Fibroblast of mammary gland (primary cell): ENCODE measurements at places on chromosomes 16 and 17.

DNA sequence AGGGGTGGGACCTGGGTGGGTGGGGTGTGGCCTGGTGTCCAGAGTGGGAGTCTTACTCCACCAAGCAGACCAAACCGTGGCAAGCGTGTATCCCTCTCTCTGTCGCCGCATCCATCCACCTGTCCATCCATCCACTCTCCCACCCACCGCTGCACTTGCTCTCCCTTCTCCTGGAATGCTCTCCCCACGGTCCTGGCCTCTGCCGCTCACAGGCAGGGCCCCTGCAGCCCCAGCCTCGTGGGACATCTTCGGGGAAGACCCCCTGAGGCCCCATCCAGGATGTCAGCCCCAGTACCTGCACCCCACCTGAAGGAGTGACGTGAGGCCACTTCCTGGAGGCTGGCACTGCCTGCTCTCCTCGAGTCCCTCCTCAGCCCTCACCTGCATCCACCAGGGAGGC lies 189.5 kb upstream of the GSE1 start:
- DNase-seq = no peak

DNA sequence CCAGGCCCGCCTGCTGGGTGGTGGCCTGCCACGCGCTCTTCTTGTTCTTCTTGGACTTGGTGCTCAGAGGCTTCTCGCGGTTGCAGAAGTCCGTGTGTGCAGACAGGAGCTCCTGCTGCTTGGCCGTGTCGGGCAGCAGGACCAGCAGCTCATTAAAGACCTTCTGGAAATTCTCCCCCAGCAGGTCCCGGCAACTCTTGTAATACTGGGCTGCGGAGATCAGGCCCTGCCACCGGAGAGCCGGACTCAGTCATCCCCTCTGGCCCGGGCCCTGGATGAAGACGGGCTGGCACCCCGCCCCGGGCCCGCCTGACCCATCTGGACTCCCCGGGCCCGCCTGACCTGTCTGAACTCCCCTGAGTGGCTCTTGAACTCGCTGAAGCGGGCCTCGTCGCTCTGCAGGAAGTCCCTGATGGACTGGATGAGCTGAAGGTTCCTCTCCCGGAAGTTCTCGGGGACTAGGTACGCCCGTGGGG lies 8.6 kb downstream of the SYNGR3 start:
- DNase-seq = no peak

GRCh38 chr17:9668517-9668916 lies 23.2 kb downstream of the USP43 start:
- no peak for DNase-seq

GRCh38 chr17:2691965-2692780 lies 19.4 kb downstream of the CLUH start:
- DNase-seq = no peak

DNA sequence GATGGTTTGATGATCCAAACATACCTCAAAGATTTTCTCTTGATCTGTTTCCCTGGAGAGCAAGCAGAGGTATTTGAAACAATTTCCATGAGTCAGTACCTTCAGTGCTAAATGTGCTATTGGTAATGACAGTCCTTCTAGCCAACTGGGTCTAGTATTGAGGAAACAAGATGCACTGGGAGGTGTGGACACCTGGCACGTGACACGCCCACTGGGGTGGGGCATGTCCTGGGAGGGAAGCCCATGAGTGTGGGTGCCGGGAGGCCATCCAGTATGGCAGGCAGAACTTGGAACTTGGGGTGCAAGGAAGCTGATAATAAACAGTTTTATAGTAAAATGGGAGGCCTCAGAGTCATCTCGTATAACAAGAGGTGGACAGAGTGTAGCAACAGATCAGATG lies 17.9 kb upstream of the AKAP1 start:
- DNase-seq = no peak

GRCh38 chr17:30956764-30957374 lies 14.0 kb upstream of the RNF135 start:
- no peak for DNase-seq

- peak; percentile 7 for DNase-seq
Measured at GRCh38 chr16:11429823-11430222, 84.6 kb downstream of the RMI2 start.

DNA sequence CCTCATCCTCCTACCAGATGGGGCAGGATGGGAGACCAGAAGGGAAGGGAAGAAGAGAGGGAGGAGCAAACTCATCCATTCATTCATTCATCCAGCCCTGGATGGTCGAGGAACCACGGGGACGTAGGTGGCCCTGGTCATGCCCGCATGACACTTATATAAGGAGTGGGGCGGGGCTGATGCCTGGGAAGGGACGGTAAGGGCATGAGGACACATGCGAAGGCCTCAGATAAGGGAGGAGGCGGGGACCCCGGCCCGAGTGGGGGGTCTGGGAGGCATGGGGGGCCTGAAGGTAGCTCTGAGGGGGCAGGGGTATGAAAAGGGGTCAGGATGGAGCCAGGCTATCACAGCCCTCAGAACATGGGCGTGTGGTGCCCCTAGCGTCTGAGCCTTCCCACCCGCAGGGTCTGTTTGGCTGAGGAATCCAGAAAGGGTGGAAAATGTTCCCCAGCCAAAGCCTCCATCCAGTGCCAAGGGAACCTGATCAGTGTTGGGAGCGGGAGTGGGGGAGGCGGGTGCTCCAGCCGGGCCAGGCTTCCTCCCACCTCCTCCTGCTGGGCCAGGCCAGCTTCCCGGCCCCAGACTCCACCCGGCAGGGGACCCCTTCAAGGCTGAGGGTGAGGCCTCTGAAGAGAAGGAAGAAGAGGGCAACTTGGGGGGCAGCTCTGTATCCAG lies 17.6 kb upstream of the CD79B start:
- no peak for DNase-seq

DNA sequence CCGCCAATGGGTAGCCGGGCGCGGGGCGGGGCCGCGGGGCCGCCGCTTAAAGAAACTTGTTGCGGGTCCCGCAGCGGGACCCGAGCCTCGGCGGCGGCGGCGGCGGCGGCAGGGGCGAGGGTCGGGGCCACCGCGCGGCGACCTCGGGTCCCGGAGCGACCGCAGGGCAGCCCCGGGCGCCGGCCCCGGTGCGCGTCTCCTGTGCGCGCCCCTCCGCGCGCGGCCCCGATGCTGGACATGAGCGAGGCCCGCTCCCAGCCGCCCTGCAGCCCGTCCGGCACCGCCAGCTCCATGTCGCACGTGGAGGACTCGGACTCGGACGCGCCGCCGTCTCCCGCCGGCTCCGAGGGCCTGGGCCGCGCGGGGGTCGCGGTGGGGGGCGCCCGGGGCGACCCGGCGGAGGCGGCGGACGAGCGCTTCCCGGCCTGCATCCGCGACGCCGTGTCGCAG lies at the start of gene SOX8:
Gene SOX8 (plus strand): TSS at position 76 of the 450 bp plus-strand sequence. CDS start 153 bp downstream, at position 229.
- DNase-seq = no peak

- peak; percentile 30 for DNase-seq
Measured at GRCh38 chr17:1275962-1276736, 3.3 kb upstream of the TRARG1 start.

DNA sequence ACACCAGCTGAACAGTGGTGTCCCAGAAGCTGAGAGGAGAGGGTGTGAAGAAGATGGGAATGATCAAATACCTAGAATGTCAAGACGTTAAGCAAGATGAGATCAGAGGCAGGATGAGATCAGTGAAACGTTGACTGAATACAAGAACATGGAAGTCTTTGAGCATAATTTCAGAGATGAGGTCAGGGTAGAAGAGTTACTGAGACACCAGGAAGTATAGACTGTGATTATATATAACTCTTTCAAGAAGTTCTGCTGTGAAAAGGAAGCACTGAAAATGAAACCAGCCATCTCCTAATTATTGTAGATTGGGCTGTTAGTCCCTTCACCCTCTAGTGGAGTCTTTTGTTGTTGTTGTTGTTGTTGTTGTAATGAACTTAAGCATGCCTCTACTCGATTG lies 9.1 kb downstream of the SHCBP1 start:
- no peak for DNase-seq

DNA sequence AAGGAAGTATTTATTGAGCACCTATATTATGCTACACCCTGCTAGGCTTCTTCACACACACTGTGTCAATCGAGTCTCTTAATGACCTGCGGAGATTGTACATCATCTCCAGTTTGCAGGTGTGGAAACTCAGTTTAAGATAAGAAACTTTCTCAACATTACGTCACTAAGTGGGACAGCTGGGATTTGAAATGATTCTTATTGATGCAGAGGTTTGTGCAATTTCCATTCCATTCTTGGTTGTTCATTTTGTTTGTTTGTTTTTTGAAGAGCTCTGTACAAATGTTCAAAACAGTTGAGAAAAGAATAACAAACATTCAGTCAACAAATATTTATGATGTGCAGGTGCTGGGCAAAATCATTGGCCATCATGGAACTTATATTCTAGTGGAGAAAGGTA lies 84.8 kb downstream of the MAP2K6 start:
- no peak for DNase-seq
